ENCODE measurements at places on chromosomes 3 and 15.
A peak's percentile ranks its signal among the peaks of the same experiment; 100 is the strongest.

DNA sequence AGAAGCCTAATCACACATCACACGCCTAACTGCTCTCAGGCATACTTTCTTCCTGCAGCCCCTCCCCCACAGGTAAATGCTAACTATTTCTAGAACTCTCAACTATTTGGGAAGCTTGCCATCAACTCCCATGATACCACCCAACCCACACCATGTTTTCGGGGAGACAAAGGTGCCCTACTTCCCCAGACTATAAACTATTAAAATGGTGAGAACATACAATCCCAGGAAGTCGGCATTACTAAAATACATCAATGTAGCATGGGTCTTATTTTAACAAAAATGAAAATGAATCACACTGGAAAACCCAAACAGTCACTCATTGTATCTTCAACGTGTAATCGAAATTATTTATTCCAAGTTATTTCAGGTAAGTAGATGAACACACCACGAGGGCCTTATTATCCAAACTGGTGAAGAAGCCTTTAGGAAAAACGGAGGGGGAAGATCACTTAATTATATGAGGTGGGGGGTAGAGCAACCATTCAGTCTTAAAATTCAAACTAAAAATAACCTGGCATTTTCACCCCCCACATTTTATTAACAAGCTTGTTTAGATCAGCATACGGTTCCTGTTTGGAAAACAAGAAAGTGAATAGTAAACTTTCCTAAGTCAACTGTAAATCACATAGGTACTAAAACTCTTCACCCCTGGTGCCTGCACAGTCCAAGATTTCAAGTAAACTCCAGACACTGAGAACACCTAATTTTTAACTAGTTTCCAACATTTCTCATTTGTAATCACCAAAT is 1.9 kb downstream of the TBL1XR1 start:
- DNase-seq: peak; percentile 47

DNA sequence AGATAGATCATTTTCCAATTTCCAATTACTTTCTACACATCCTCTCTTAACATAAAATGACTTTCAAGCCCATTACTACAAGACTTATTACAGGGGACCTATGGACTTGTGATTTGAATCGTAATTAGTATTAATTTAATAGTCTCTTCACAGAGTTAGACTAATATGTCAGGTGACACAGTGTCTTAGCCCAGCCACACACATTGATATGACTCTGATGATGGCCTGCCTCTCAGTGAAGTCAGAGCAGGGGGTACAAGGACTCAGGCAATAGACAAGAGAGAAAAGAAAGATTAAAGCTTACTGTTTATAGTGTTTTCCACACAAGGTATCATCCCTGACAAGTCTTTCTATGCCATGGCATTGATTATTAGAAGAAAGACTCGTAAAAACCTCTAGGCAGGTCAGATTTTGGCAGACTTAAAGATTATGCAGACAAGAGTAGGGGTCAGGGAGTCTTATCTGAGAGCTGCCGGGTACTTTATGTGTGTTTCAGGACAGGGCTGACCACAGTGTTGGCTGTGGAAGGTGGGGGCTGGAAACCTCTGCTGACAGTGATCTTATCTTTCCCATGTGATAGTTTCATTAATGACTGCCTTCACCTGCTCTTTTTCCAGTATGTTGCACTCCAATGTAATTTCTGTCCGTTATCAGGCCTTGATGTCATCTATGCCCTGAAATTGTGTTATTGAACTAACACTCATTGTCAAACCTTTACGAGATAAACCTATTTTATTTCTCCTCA is 50.1 kb downstream of the B3GALNT1 start:
- DNase-seq: no peak

GRCh38 chr3:101038880-101039279 is 45.7 kb upstream of the ABI3BP start:
- DNase-seq: peak; percentile 62

GRCh38 chr3:31615071-31615875 is 82.5 kb downstream of the STT3B start:
- DNase-seq: no peak

GRCh38 chr15:49964551-49964950 is 154.5 kb downstream of the ATP8B4 start:
- DNase-seq: no peak

GRCh38 chr3:113658107-113658506 is 38.3 kb downstream of the USF3 start:
- DNase-seq: no peak

- no peak for DNase-seq
Observed at GRCh38 chr3:169596126-169596525, 67.4 kb downstream of the MECOM start.

DNA sequence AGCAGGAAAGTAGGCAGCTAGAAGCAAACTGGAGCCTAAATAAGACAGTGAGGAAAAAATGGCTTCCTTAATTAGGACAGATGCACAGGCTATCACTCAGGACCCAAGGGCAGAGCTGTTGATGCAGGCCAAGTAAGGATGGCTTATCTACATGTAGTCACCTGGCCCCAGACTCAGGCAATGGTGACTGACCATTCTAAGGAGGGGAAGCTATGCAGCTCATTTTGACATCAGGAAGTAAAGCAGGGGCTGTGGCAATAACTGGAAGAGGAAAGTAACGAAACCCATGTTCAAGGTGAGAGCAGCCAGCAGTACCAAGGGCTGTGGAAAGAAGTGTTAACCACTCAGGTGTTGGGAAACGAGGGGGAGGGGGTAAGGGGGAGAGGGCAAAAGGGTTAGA is 16.2 kb downstream of the ACAD11 start:
- DNase-seq: no peak

GRCh38 chr3:180743813-180744590 is 64.7 kb upstream of the CCDC39 start:
- no peak for DNase-seq

GRCh38 chr15:68843425-68844311 is 23.0 kb upstream of the ANP32A start:
- peak; percentile 29 for DNase-seq

- no peak for DNase-seq
Observed at GRCh38 chr3:9130345-9131305, 118.8 kb downstream of the SRGAP3 start.

DNA sequence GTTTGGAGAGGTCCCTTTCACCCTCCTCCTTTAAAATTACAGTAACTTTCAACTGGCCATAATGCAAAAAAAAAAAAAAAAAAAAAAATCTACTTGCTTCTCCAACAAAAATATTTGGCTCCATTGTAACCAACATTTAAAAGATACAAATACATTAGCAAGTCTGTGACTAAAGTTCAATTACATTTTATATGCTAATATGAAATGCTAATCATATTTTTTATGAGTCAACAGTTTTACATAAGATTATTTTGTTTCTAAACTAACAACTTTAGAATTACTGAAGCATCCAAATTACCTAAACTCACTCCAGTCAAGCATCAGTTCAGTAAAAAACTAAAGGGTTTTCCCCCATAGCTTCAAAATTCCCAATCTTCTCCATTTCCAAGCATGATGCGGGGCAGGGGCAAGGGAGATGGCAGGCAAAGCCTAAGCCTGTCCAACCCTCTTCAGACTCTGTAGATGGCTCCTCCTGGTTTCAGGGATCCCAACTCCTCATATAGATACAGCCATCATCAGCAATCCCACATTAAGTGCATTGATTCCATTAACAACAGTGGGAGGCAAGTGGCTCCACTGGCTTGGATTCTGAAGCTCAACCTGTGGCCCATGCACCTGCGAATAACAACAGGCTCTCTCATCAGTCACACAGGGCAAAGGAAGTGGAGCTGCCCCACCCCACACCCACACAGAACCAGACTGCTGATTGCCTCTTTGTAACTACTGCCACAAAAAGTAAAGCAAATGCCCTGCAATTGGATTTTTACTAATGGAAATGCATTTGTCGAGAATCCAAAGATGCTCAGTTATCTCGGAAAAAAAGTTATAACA is 15.0 kb downstream of the SFMBT1 start:
- no peak for DNase-seq

GRCh38 chr3:52787672-52788625 is 6.6 kb upstream of the ITIH3 start:
- DNase-seq: peak; percentile 11

DNA sequence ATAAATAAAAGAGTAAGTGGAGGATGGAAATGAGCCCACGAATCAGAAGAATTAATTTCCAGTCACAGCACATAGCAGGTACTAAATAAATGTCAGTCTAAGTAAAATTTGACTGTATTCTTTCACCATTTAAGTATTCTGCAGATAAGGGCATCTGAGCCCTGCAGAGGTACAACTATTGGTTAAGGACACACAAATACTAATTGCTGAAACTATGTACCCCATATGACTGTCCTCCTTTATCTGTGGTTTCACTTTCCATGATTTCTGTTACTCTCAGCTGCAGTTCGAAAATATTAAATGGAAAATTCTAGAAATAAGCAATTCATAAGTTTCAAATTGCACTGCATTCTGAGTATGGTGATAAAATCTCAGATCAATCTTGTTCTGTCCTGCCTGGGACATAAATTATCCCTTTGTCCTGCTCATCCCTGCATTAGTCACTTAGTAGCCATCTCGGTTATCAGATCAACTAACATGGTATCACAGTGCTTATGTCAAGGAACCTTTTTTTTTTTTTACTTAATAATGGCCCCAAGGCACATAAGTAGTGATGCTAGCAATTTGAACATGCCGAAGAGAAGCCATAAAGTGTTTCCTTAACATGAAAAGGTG is 95.1 kb downstream of the LSAMP start:
- no peak for DNase-seq
